ENCODE measurements at places on chromosomes 11 and 22. TPM values are rescaled to one million over a fixed set of nuclear protein-coding genes. Genes with fewer than 3 reads are reported as not detected.

DNA sequence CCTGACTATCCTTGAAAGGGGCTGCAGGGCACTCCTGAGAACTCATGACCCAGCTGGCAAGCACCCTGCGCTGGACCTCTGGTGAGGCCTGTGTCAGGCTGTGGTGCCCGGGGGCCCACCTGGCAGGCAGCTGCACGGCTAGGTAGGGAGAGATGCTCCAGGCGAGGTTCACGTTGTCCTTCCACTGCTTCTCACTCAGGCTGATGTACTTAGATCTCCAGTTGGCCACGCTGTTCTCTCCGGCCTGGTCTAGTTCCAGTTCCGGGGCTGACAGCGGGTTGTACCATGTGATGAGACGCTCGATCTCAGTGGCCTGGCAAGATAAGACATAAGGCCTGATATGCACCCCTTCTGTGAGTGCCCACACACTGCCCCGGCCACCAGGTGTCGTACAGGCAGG is 44.7 kb upstream of the SERPIND1 start:
- no peak for DNase-seq

DNA sequence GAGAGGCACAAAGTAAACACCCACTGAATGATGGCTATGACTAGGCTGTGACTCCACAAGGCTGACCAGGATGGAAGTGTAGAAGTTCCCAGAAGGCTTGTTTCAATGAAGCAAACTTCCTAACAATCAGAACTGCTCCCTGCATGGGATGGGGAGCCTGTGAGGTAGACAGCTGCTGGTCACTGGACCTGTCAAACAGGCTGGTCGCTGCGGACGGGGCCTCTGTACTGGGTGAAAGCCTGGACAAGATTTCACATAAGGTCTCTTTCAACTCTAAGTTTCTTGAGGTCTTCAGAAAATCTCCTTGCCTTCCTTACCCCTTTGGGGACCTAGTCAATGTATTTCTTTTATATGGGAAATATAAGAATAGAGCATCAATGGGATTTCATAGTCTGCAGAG is 438.2 kb downstream of the BUD13 start:
- DNase-seq: no peak

DNA sequence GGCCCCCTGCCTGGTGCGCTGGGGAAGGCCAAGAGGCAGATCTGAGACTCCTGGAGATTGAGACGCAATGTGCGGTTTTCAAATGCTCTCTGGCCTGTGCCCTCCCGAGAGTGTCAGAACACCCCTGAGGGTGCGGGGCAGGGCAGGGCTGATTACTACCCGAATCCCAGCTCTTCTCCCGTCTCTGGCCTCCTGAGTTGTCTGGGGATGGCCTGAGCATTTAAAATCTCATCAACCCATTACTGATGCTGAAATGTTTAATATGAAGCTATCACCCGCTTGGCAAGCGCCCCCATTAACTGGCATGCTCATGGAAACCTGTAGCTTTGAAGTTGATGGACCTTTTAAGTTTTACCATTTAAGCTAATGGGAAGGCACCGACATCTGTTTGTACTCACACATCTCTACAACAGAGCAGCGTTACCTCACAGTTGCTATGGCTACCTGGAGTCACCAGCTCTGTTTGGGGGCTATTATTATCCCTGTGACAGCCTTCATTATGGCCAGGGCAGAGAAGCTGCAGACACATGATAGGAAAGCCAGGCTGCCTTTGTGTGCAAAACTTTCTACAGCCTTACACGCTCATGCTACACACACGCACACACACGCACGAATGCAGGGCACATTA is 3.6 kb upstream of the MB start:
- no peak for DNase-seq

DNA sequence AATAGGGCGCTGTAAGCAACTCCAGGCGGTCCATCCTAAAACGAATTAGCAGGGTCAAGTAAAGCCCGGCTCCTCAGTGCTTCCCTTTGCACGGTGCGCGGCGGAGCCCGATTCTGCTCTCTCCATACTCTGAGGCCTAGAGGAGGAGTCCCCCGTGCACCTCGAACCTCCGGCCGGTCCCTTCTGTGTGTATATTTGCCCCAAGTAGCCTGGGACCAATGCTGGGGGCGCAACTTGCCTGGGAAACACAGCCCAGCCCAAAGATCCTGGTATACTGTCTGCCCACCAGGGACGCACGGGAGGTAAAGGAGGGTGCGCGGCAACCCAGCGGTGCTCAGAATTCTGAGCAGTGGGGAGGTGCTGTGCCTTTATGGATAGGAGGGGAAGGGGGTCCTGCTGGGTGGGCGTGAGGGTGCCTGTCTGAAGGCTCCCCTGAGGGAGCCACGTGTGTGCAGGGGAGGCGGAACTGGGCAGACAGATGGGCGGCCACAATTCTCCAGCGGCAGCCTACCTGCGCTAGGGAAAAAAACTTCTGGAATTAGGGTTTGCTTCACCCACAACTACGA is 4.8 kb upstream of the TBX1 start:
- DNase-seq: no peak

- peak; percentile 28 for DNase-seq
Measured at GRCh38 chr22:44586999-44587736, 89.1 kb upstream of the RTL6 start.

BRSK2 gene
- total RNA-seq: 0.47 TPM

SCGB1C1 gene
- not detected for total RNA-seq

DNA sequence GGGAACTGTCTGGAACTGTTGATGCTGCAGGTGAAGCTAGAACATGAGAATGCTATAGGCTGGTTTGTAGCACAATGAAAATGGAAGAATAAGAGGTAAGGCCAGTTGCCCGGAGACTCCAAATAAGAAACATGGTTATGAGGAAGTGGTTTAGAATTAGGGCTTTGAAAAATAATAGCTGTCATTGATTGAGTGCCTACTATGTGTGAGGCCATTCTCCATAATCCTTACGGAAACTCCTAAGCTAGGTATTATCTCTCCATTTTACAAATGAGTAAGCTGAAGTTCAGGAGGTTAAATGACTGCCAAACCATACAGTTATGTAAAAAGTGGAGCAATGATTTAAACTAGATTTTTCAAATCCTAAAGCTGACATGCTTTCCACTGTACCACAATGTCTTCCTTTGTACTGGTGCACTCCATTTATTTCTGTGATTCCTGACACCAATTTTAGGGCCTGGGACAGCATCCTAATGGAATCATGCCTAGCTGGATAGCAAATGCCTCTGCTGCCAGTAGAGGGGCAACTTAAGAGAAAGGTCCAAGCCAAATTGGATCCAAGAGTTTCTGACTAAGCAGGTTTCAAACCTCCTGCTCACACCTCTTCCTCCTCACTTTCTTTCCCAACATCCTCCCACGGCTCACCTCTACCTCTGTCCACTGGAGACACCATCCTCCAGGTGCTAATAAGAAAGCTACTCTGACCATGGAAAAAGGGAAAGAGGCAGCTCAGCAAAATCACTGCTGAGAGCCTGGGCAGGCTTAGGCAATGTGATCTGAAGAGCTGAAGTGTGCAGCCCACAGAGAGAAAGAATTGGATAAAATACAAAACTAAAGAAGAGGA is 46.9 kb upstream of the PICALM start:
- no peak for DNase-seq

SPTBN2 gene
- 0.69 TPM for total RNA-seq

DNA sequence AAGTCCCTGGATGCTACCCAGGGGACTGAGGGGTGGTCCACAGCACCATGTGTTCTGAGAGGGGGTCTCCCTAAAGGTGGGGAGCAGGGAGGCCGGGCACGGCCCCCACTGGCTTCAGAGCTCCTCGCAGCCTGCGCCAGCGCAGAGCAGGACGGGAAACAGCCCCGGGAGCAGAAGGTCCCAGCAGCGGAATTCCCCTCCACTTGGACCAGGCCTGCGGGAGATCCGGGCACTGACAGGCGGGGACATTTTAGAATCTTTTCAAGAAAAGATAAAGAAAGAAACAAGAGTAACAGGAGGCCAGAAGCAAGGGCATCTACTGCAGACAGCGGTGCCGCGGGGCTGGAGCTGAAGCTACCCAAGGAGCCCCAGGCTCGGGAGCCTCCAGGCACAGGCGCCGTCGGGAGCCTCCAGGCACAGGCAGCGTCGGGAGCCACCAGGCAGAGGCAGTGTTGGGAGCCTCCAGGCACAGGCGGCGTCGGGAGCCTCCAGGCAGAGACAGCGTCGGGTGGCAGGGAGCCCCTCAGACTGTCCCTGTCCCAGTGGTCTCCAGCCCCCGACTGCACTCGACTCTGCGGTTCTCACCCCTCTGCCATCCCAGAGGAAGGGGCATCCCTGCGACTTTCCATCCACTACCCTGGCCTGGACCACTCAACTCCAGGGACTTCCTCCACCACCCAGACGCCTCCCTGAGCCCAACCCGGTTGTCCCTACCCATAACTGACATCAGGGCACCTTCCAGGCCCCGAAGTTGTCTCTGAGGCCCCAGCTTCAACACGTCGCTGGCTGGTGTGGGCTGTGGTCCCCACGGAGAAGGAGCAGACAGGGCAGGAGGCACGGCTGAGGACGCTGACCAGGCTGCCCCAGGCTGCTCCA is 211.1 kb downstream of the BRD1 start:
- no peak for DNase-seq

- DNase-seq: peak; percentile 81
Measured at GRCh38 chr11:65575568-65576231, at the start of gene EHBP1L1. EHBP1L1 (plus strand) TSS chr11:65576053; CDS start chr11:65576303, 250 bp downstream.

DNA sequence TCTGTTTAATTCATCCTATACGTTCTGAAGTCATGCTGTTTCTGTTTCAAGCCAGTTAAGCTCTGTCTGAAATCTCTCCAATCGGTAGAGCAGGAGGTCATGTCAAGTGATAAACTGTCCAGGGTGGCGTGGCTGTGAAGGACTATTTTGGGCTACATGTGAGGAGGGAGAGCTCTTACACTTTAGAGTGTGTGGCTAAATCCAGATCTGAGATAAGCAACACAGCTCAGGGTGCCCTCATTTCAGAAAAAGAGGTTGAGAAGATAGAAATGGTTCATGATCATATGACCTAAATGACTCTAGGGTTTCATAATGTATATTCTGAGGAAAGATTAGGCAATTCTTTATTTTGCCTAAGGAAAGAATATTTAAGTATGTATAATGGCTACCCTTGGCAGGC is 8.4 kb downstream of the BLID start:
- DNase-seq: no peak

DNA sequence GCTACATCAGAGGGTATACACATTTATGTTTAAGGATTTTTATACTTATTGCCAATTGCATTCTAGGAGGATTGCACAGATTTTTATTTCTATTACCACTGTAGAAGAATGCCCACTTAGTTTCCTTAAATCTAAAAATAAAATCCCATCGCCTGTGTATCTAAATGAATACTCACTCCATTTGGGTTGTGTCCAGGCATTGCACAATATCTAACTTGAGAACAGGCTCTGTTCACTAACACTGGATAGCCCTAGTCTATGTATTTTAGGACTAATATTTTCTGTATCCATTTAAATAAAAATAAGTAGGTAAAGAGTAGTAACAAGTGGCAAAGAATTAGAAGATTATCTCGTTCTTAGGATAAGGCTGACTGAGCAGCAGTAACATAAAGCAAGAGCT is 4.1 kb downstream of the C11orf52 start:
- DNase-seq: no peak

GRCh38 chr11:10823152-10823579 is 14.4 kb upstream of the EIF4G2 start:
- DNase-seq: no peak

E2F8 gene
- 11.6 TPM for total RNA-seq

DNA sequence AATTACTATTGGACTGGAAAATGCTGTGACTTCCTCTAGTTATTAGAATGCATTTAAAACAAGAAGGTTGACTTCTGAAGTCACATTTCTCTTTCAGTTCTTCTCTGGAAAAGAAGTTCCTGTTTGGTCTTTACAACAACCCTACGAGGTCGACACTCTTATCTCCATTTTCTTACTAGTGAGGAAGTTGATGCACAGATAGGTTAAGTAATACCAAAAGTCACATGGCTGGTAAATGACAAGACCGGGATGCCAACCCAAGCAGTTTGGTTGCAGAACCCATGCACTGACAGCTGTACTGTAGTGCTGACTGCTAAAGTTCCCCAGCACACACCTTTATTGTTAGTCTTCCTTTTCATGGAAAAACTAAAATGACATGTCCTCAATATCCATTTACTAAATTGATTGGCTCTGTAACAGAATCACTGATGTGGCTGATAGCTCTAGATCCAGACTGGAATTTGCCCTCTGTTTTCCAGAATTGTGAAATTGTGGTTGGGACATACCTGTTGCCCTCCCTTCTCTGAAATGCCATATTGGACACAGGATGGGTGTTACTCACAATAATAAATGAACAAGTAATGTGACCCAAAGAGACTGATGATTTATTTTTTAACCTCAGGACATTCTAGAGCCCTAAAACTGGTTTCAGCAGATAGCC is 9.4 kb upstream of the TECTA start:
- no peak for DNase-seq

- DNase-seq: no peak
Measured at GRCh38 chr11:113363996-113364641, 23.5 kb upstream of the ANKK1 start.

NXPE2 gene
- 0.15 TPM for total RNA-seq

P2RX6 gene
- 23.7 TPM for total RNA-seq

DNA sequence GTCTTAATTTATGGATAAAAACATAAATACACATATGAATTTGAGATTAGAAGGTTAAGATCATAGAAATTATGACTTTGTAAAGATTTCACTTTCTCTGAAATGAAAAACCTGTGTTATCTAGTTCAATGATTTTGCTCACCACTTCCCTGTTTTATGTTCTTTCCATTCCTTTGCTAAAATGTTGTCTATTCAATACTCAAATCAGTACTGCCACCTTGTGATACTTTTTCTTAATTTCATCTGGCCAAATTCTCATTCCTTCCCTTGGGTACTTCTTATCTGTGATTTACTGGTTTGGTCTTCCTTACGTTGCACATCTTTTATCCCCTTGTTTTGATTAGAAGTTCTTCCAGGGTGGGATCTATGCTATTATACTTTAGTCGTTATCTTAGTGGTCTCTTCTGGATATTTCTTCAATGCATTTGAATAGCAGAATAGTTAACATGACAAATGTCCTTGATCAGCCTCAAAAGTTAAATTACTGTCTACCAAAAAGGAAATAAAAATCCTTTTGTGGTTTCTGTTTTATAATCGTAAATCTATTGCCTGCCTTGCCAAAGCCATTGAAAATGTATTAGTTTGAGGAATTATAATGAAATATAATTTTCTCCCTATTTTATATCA is 197.0 kb downstream of the PGR start:
- DNase-seq: no peak

GRCh38 chr11:47616726-47617416 is 22.7 kb upstream of the C1QTNF4 start:
- no peak for DNase-seq

LARGE1 gene
- 46.1 TPM for total RNA-seq

HORMAD2 gene
- total RNA-seq: not detected

GRCh38 chr11:105670811-105671210 is 60.9 kb downstream of the GRIA4 start:
- no peak for DNase-seq

GRCh38 chr22:23168391-23169042 is 11.8 kb upstream of the BCR start:
- no peak for DNase-seq
